ENCODE measurements at places on chromosomes 2 and 18. TPM values are rescaled to one million over a fixed set of nuclear protein-coding genes. Genes with fewer than 3 reads are reported as not detected.

Gene PLEKHM3
- total RNA-seq = 5.1 TPM

Gene CENPA
- total RNA-seq = 1.6 TPM

Gene SIGLEC15
- not detected for total RNA-seq

Gene UBR3
- 24.2 TPM for total RNA-seq

Gene PRSS56
- total RNA-seq = not detected

Measured in cardiac atrium fibroblast (primary cell).